Hematopoietic multipotent progenitor cell treated with erythropoietin and hydrocortisone succinate and interleukin-3 and kit ligand, for 15 days (in vitro differentiated cells): ENCODE measurements at places on chromosomes 1 and 21.

- no peak for DNase-seq
These were observed 322.9 kb downstream of the BRINP3 start for GRCh38 chr1:190154744-190155143.

- no peak for DNase-seq
These were observed 114.4 kb downstream of the KCNT2 start for GRCh38 chr1:196493881-196494280.

- DNase-seq = no peak
These were observed 2.5 kb downstream of the AKNAD1 start for GRCh38 chr1:108854221-108855019.

- no peak for DNase-seq
These were observed 43.3 kb downstream of the IARS2 start for GRCh38 chr1:220137019-220137786.

GRCh38 chr1:26431979-26432695 is at the start of gene DHDDS:
Gene DHDDS, plus strand, starts transcription at chr1:26432321. Its CDS starts 625 bp downstream, at chr1:26432946.
- peak; percentile 99 for DNase-seq

DNA sequence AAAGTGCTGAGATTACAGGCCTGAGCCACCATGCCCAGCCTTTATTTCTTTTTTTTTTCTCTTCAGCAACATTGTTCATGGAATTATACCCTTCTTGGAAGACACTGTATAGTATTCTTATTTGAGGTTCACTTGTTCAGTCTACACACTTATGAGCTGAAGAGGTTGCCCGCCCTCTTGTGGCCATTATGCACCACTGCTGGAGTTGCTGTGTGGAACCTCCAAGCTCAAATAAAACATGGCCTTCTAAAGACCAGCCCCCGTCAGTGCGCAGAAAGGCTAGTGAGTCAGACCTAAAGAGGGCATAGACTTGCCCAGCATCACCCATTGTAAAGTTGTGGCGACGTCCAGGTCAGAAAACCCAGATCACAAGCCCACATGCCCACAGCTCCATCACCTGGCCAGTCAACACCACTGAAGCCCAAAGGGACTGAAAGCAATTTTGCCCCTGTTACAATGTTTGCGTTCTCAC is 20.4 kb downstream of the LURAP1 start:
- DNase-seq = peak; percentile 75

- no peak for DNase-seq
These were observed 414.3 kb downstream of the AMY1C start for GRCh38 chr1:104163912-104164476.

DNA sequence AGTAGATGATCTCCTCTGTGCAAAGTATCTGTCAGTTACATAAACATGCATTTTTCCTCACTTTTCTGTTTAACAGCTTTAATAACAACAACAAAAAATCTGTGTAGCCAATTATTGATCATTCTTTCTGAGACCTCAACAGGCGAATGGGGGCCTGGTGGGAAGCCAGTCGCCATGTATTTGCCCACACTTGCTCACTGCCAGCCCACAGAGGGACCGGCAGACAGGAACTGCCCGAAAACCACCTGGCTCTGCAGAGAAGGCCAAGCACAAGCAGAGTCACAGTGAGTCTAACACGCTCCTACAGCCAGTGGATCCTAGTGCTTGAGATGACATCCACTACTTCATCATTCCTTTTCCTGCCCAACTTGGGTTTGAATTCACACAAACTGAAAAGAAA is 56.1 kb downstream of the NPHP4 start:
- DNase-seq = no peak

- DNase-seq = no peak
These were observed 120.8 kb downstream of the GREM2 start for GRCh38 chr1:240491156-240491555.

GRCh38 chr1:24535778-24536177 is 20.1 kb upstream of the NCMAP start:
- no peak for DNase-seq

GRCh38 chr1:1302006-1302430 is 5.7 kb downstream of the ACAP3 start:
- no peak for DNase-seq

- no peak for DNase-seq
These were observed 90.7 kb downstream of the GPR88 start for GRCh38 chr1:100628631-100629081.

GRCh38 chr1:234643111-234643849 is 33.3 kb upstream of the IRF2BP2 start:
- DNase-seq = no peak

DNA sequence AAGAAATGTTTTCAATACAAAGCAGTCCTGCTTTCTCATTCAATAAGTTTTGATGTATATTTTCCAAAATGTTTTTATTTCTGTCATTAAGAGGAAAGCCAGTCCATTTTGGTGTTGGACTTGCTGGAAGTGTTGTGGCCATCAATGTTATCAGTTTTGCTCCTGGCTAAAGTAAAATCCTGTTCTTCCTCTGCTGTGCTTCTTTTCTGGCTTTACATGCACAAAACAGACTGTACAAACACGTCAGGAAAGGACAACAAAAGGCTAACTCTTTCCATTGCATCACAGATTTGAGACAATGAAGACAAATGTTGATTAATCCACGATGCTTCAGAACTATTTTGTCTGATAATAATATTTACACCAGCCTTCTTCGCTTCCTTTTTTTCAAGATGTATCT is 735.4 kb downstream of the LTN1 start:
- DNase-seq = no peak

- DNase-seq = no peak
These were observed 18.9 kb upstream of the NID1 start for GRCh38 chr1:236083650-236084385.

GRCh38 chr1:53984726-53985125 is 33.3 kb downstream of the LDLRAD1 start:
- DNase-seq = no peak

- no peak for DNase-seq
These were observed at the start of gene VASH2 for GRCh38 chr1:212950243-212951125. Gene VASH2, plus strand, starts transcription at chr1:212950541. Its CDS starts 1,002 bp downstream, at chr1:212951543.

- DNase-seq = no peak
These were observed 25.1 kb downstream of the SYNJ1 start for GRCh38 chr21:32702702-32703101.

DNA sequence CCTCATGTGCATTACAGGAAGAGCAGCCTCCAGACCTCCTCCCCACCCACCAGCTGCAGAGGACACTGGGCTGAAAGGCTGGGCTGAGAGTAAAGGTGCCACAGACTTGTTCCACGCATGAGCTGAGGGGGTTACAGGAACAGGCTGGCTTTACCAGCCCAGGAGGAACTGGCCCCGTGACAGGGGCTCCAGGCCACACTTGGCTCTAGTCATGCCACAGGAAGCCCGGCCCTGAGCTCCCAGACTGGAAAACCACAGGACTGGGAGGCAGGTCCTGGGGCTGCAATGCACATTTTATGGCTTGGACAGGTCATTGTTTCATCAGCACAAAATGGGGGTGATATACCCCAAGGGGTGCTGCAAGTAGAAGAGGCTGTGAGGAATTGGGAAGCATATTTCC is 35.6 kb downstream of the GPA33 start:
- no peak for DNase-seq

DNA sequence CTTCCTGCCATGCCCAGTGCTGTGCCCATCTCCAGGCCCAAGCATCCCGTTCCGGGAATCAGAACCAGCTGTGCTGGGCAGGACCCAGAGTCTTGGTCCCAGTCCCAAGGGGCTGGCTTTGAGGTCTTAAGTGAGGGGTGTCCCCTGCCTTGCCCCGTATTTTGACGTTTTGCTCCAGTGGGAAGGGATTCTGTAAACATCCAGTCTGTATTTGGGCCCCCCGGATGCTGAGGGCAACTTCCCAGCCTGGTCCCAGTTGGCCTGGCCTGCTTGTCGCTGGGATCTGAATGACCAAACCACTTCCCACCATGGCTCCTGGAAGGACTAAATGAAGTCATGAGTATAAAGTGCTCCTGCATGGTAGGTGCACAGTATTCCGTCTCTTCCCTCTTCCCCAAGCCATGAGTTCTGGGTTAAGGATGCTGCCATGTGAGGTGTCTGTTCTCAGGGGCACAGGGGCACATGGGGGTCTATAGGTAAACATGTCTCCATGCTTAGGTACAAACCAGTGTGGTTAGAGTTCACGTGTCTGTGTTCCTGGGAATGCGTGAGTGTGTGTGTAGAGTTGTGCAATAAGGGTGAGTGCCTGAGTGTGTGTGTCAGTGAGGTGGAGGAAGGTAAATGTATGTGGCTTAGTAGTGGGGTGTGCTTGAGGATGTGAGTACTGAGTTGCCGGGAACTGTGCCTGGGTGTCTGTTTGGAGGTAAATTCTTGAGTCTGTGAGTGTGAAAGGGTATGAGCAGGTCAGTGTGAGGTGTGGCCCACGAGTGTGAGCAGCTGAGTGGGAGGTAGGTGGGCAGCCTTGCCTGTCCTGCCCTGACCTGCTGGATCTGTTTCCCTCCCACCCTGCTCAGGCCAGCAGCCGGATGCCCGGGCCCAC is 1.5 kb downstream of the B4GALT2 start:
- no peak for DNase-seq

GRCh38 chr1:156765666-156766065 is 1.7 kb upstream of the PRCC start:
- no peak for DNase-seq

GRCh38 chr1:60088620-60089155 is 15.1 kb upstream of the C1orf87 start:
- DNase-seq = no peak

DNA sequence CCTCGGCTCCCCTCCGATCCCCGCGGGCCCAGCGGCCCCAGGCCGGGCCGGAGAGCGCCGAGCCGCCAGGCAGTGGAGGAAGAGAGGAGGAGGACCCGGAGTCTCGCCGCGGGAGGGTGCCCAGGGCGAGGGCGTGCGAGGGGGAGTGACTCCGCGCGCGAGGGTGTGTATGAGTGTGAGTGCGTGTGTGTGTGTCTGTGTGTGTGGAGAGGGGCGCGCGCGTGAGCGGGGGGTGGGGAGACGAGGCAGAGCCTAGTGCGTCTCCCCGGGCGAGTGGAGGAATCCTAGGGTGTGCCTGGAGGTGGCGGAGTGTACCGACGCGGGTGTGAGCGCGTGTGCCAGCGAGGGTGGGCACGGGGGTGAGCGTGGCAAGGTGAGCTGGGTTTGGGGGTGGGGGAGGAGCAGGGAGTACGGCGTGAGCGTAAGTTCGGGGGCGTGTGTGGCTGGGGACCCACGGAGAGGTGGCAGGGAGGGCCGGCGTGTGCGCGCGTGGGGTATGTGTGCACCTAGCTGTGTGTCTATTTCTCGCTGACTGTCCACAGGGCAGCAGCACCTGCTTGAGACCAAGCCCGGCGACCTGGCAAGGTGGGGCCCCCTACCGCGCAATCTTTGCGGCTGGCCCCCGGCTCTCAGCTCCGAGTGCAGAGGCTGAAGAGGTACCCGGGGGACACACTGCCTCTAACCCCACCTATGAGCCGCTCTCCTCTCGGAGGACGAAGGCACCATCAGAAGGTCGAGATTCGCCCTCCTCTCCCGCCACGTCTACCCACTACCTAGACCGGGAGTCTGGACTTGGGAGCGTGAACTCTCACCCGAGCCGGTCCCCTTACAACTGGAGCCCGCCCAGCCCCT is 784 bp upstream of the KCND3 start:
- no peak for DNase-seq

DNA sequence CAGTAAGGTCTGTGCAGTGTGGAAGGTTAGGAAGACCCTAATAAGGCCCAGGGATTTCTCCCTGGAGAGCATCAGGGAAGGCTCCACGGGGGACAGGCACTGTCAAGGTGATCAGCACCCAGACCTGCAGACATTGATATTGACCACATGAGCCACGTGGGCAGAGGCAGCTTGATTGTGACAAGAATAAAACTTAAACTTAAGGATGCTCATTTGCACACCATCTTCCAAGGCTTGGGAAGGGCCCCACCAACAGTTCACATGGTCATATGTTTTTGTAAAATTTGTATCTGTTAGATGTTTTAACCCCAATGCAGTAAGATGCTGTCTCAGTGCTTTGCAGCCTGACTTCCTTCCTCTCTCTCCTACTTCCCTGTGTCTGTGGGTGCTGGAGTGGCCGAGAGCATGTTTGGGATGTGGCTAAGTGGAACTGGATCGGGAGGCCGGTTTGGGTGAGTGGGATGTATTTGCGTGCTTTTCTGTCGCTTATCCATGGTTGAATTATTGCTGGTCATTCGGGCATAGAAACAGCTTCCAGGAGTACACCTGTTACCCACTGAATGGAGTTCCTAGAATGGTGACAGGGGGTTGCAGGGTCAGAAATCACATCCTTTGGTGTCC is 49.8 kb upstream of the OLIG2 start:
- DNase-seq = no peak

DNA sequence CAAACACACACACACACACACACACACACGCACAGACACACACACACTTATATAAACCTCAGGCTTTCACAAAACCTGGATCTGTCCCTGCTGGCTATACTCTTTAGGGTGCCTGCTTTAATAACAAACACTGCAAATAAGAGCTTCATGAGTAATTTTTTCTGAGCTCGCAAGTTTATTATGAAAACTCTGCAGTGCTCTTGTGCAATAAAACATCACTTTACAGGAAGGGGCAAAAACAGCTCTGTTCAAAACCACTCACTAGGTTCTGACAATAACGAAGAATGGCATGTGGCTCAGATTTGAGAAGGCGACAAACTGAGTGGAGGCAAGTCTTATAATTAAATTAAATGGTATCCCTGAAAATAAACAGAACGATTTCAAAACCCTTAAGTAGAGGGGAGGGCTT is 42.6 kb upstream of the CTPS1 start:
- DNase-seq = no peak

DNA sequence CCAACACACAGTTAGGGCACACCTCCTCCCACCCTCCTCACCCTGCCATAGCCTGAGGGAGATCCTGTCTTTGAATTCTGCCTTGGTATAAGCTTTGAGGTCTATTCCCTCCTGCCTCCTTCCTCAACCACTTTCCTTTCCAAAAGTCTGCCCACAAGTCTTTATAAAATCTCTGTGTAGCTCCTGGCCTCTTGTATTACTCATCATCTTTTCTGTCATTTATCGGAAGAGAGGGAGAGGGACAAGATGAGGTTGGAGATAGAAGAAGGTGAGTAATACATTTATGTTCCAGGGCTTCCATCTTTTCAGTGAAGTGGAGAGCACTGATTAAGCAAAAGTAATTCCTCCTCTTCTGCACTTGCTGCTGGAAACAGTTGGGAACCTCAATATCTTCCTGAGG is 30.5 kb upstream of the EFCAB14 start:
- no peak for DNase-seq

DNA sequence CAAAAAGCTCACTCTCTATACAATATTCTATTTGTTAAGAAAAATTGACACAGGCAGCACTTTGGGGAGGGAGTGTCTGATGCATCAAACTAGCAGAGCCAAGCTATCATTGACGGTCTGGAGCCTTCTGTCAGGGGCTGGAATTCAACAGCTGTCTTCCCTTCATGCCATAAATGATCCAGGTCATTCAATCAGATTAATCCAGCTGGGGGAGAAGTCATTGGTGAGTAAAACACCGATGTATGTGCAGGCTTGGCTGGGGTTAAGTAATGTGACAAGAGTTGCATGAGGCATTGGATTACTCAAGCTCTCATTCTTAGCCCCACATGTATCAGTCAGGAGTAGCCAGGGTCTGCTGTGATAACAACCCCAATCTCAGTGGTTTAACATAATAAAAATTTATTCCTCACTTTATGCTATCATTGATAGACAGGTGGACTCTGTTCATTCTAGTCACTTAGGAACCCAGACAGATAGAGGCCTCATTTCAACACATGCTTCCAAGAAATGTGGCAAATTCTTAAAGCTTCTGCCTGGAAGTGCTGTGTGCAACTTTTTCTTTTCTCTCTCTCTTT is 118.1 kb upstream of the GADD45A start:
- DNase-seq = no peak
